Inflammatory macrophage treated with lipopolysaccharide for 1 hour (primary cell): ENCODE measurements at places on chromosomes 13 and 19.

DNA sequence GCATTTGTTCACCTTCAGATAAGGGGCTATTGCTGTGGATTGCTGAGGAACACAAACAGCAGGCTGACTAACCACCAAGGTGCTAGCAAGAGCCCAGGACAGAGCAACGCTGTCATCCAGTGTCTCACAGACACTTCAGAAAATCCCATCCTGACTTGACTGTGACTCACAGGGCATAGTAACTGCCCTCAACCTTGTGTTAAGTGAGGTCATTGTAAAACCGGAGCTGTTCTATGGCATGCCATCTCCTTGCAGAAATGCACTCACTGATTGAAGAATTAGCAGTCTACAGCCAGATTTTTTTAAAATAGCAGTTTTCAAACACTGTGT is 51.1 kb downstream of the TNFRSF19 start:
- peak; percentile 71 for DNase-seq

- DNase-seq, result no peak
These were observed 21.3 kb downstream of the HCN2 start for GRCh38 chr19:610801-611480.

- no peak for DNase-seq
These were observed 4.6 kb downstream of the TMEM147 start for GRCh38 chr19:35549879-35550523.

DNA sequence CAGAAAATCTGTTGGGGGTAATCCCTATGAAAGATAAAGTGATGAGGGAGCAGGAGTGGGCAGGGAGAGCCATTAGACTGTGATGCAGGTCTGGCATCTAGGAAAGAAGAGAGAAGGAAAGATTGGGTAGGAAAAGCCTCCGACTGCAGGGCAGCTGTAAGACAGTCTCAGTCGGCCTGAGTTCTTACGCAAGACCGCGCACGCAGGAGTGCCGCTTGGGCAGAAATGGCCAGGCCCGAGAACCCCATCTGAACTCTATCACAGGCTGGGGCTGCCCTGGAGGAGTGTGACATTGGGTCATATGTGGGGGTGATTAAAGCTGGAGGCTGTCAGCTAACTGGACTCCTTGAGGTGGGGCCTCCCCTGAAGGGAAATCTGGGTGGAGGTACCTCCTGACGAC is 13.9 kb upstream of the FBXL3 start:
- DNase-seq, result no peak

DNA sequence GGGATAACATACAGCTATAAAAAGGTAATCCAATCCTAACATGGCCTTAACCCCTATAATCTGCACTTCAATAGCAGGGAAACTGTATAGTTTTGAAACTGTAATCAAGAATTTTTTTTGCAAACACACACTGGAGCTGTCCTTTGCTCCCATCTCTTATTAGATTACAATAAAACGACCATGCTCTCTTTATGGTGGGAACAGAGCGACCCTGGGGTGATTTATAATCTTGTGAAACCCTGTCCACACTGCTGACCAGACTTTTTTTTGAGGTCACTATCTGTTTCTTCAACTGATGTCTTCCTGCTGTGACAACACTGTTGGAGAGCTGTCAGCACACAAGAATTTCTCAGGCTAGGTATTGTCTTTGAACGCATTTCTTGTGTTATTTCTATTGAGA is 35.3 kb downstream of the DACH1 start:
- no peak for DNase-seq

- DNase-seq, result no peak
These were observed 1721.8 kb upstream of the SPRY2 start for GRCh38 chr13:82062772-82063171.

DNA sequence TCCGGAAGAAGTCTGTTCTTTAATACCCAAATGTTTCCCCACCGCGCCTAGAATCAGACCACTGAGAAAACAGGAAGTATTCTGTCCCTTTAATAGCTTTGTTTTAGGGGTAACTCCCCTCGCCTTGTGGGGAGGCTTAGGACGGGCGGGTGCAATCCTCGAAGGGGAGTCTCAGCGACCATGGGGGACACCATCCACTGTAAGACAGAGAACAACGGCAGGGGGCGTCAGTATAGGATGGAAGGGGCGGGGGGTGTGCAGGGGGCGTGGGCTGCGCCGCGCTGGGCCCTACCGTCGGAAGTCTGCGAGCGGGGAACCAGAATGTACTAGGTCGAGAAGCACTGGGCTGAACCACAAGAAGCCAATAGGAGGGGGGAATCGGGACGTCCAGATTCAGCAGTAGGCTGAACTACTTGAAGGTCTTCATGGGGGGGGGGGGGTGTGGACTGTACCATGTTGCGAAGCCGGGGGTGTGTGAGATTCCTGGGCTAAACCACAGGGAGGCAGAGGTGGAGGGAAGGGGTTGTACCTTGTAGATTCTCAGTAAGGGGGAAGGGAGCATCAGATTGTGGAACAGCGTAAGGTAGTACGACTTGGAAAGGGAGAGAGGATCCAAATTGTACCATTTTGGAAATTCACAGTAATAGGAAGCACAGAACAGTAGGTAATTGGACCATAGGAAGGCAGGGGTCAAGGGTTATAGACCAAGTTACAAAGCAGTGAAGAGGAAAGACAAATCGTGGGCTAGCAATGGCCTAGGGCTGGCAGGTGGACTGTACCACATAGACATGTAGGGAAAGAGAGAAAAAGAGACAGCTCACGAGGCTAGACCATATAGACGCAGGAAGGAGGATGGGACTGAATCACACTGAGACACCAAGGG is 1.0 kb upstream of the DBP start:
- DNase-seq, result peak; percentile 85

GRCh38 chr13:67662997-67663396 is 432.9 kb upstream of the PCDH9 start:
- no peak for DNase-seq

GRCh38 chr13:74895042-74895796 is 586.8 kb downstream of the TBC1D4 start:
- no peak for DNase-seq

DNA sequence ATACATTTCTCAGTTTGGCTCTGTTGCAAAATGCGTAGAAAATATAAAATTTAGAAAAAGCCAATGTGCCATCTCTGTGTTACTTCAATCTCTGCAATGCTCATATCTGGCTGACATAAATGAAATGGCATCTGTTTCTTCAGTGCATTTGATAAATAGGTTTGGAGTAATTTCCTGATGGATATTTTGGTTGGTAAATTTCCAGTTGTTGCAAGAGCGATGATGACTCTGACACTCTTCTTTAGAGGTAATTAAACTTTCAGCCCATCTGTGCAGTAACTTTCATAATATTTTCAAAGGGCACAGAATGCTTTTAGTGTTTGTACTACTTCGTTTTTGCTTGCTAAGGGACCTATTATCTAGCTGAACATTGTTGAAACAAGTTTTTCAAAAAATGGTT is 1286.4 kb downstream of the PCDH9 start:
- DNase-seq, result no peak

DNA sequence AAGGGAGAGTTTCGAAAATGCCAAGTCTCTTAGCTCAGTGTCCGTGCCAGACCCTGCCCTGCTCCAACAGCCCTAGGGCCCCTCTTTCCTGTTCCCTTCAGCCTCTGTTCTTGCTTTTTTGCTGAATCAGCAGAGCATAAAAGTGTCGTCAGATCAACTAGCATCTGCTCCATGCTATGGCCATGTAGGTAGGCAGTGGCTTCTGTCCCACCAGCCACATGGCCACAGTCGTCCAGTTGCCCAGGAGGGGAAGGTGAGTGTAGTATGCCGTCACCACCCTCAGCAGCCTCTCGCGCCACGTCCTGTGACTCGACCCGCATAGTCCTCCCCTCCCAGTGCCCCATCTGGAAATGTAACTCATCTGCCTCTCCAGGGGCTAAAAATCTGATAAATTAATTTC is 50.9 kb upstream of the ATP11A start:
- no peak for DNase-seq

DNA sequence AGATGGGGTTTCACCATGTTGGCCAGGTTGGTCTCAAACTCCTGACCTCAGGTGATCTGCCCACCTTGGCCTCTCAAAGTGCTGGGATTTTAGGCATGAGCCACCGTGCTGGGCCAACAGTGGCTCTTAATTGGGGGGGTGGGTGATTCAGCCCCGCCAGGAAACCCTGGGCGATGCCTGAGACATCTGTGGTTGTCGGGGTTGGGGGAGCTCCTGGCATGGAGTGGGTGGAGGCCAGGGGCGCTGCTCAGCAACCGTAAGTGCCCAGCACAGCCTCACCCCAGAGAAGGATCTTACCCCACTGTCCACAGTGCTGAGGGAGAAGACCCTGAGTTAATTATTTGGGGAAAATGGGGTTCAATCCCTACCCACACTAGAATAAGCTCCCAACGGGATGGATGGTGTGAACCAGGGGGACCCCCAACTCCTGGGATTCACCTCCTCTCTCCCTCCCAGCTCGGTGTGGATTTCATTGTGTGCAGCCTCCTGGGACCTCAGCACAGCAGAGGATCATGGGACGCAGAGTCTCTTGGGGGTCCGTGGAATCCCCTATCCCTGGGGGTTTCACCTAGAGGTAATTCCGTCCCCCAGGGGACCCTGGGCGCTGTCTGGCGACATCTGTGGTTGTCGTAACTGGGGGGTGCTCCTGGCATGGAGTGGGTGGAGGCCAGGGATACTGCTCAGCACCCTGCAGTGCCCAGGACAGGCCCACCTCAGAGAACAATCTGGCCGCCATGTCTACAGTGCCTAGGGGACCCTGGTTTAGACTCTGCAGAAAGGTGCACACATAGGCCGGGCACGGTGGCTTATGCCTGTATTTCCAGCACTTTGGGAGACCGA is 68.9 kb downstream of the GADD45B start:
- DNase-seq, result no peak

DNA sequence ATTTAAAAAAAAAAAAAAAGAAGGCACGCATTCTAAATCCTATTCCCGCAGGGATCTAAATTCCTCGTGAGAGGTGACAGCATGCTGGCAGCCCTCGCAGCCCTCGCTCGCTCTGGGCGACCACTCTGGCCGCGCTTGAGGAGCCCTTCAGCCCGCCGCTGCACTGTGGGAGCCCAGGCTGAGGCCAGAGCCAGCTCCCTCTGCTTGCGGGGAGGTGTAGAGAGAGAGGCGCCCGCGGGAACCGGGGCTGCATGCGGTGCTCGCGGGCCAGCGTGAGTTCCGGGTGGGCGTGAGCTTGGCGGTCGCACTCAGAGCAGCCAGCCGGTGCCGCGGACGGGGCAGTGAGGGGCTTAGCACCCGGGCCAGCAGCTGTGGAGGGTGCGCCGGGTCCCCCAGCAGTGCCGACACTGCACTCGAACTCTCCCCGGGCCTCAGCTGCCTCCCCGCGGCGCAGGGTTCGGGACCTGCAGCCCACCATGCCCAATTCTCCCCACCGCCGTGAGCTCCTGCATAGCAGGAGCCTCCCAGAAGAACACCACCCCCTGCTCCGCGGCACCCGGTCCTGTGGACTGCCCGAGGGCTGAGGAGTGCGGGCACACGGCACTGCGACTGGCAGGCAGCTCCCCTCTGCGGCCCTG is 553.9 kb downstream of the LMO7 start:
- DNase-seq, result no peak

- DNase-seq, result peak; percentile 73
These were observed 14.5 kb downstream of the FFAR2 start for GRCh38 chr19:35462476-35462953.
